ENCODE measurements at places on chromosomes 16 and 17. TPM values are rescaled to one million over a fixed set of nuclear protein-coding genes. Genes with fewer than 3 reads are reported as not detected.

Gene RHBDL3
- 0.17 TPM for total RNA-seq

Gene SGCA
- 4.1 TPM for total RNA-seq

Gene SPAG7
- 42.9 TPM for total RNA-seq

Gene C16orf87
- 9.5 TPM for total RNA-seq

Gene HOXB1
- total RNA-seq = not detected

Gene FBXO39
- 0.66 TPM for total RNA-seq

Gene MNT
- 8.4 TPM for total RNA-seq

GRCh38 chr17:66190738-66191592 lies 968 bp downstream of the CEP112 start:
- peak; percentile 84 for DNase-seq

- DNase-seq = no peak
Observed at GRCh38 chr17:28751600-28752366, 8.0 kb downstream of the TRAF4 start.

DNA sequence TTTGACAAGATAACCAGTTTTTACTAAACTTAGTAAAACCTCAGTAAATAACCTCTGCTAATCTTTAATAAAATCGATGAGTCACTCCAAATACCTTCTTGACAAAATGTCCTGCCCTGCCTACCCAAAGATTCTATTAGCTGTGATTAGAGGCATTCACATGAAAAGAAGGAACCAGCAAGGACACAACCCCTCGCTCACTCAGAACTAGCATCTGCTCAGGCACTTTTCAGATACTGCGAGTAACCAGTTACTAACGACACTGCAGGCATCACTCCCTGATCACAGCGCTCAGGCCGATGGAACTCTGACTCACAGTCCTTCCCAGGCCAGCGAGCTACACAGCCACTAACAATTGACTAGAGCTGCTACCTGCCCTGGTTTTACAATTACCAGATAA lies 24.3 kb downstream of the PELP1 start:
- peak; percentile 69 for DNase-seq

GRCh38 chr16:47643323-47644000 lies 182.3 kb downstream of the PHKB start:
- DNase-seq = peak; percentile 3

- peak; percentile 66 for DNase-seq
Observed at GRCh38 chr17:67253384-67253783, 8.4 kb upstream of the HELZ start.

DNA sequence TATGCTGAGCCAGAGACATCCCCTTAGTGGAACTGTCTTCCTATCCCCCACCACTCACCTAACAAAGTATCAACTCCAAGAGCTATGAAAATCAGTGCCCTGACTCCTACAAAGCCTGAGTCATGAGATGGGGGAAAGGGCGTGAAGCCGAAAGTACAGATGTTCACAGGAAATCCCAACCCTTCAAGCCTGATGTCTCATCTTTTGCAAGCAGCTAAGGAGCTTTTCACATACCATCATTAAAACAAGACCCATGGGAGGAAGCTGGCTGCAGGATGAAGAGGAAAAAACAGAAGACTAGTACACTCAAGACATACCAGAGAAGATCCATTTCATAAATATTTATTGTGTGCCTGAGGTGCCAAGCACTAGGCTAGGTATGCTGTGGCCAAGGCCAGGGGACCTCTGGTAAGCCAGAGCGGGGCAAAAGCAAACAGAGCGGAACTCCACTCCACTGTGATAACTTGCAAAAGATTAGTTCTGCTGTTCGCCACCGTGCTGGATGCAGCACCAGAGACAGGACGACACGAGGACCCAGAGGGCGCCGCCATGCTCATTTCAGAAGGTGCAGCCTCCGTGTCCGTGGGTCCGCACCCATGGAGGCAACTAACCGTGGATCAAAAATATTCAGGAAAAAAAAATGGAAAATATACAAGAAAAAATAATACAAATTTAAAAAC lies 4.5 kb upstream of the MNT start:
- peak; percentile 89 for DNase-seq

DNA sequence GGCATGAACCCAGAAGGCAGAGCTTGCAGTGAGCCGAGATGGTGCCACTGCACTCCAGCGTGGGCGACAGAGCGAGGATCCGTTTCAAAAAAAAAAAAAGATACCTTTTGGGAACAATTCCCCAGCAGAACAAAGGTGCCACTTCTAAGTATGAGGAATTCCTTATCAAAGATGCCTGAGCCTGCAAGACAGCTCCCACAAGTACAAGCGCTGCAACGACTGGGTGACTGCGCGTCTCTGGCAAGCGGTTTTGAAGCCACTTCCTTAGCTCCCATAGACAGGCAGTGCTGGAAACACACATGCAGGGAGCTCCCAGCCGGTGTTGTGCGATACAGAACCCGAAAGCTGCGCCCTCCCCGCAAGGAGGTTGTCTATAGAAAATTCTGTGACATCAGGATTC lies 60.5 kb downstream of the ADCY9 start:
- no peak for DNase-seq

DNA sequence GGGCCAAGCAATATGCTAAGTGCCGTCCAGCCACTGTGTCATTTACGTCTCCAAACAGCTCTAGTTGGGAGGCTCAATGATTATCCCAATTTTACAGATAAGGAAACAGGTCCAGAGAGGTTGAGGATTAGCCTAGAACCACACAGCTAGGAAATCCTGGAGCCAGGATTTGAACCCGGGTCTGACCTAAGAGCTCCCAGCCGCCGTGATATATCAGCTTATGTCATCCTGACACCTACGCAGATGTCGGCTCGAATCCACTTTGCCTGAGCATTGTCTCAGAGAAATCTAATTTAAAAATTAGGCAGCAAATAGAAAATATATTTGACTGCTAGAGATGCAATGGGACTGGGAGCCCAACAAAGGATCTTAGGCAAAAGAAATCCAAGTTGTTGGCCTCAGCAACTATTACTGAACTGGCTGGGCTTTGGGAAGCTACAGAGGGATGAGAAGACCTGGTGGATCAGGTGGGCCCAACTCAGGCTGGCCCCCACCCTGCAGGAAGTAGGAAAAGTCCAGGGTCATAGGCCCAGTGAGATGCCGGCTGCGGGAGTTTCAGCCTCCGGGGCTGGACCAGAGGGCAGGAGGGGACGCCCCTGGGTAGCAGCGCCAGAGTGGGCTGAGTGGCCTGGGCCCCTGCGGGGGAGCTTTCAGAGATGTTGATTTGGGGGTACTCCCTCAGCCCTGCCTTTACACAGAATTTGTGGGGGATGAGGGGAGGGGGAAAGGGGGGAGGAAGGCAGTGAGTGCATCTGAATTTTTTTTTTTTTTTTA lies 35.1 kb upstream of the IL21R start:
- no peak for DNase-seq

DNA sequence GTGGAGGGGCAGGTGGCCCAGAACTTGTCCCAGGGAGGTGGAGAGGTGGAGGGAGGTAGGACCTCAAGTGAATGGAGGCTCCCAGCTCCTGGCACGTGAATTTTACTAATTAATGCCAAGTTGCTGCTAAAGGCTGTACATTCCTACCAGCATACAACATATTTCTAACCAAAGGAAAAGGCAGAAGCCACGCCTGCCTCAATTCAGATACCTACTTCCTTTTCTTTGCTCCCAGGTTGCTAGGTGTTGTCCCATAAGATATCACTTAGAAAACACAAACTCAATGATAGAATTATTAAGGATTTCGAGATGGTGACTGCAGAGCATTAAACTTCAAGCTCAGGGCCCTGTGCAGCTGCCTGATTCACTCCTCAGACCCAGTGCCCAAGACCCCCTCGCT lies 20.5 kb upstream of the SMPD3 start:
- DNase-seq = no peak

DNA sequence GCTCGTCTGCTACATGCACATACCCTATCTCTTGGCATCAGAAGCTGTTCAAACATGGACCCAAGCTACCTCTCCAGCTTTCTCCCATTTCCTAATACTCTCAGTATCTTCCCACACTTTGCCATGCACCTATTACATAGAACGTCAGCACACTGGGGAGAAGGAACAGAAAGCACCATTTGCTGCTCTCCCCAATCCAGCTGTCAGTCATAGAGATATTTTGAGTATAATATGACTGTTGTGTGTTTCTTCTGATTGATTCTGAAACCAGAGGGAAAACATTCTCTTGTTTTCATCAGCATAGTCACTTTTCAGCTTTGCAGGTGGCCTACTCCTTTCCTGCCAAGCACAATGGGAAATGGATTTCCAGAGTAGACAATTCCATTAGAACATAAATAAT lies 107.1 kb downstream of the ADAMTS18 start:
- no peak for DNase-seq

GRCh38 chr17:81417049-81417878 lies 22.0 kb downstream of the BAHCC1 start:
- peak; percentile 58 for DNase-seq

GRCh38 chr17:28345419-28346198 lies 10.0 kb downstream of the TNFAIP1 start:
- peak; percentile 64 for DNase-seq
